Epithelial cell of proximal tubule (primary cell): ENCODE measurements at places on chromosomes 5 and 9. TPM values are rescaled to one million over a fixed set of nuclear protein-coding genes. Genes with fewer than 3 reads are reported as not detected.
A peak's percentile ranks its signal among the peaks of the same experiment; 100 is the strongest.

DNA sequence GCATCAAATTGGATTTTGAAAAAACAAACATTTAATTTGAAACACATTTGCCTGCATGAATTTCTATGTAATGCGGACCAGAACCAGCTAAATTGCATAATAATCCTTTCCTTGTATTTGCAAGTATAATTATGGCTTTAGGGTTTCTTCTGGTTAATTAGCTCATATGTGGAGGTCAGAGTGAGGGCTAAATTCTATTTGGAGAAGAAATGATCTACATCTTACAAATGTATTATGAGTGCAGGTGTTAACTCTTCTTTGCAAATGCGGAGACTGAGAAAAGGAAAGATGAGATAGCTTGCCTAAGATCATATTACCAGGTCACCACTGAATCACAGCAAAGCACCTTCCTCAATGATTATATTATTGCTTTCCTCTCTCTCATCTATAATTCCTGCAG lies 194.7 kb downstream of the CDH9 start:
- DNase-seq = no peak

The FOXI1 gene
- not detected in 2 replicates for total RNA-seq

The TRIM36 gene
- 3.9 and 4.8 TPM in 2 replicates for total RNA-seq

The TAF11L5 gene
- not detected in 2 replicates for total RNA-seq

GRCh38 chr9:134922932-134923240 lies 5.2 kb upstream of the FCN1 start:
- no peak for DNase-seq

GRCh38 chr9:103804077-103804735 lies 289.9 kb upstream of the SMC2 start:
- DNase-seq = peak; percentile 65

- no peak for DNase-seq
Measured at GRCh38 chr5:61598126-61598525, 266.1 kb downstream of the ZSWIM6 start.

DNA sequence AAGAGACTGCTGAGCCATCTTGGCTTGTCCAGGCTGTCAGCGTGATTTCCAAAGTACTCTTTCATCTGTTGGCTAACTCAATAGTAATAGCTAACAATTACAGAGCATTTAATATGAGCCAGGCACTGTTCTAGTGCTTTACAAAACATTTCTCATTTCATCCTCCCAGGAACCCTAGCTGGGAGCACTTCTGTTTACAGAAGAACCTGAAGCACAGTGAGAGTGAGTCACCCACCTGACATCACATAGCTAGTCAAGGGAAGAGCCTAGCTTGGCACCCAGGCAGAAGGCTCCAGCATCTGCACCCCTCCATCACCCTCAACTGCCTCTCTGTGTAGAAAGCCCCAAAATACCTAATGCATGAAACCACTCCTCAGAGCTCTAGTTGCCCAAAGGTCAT lies 57.5 kb upstream of the IQGAP2 start:
- DNase-seq = no peak

GRCh38 chr5:163309914-163310313 lies 127.5 kb upstream of the CCNG1 start:
- no peak for DNase-seq

GRCh38 chr9:19799784-19800183 lies 10.9 kb upstream of the SLC24A2 start:
- peak; percentile 2 for DNase-seq

The SLC12A7 gene
- total RNA-seq = 15.2 and 32.8 TPM in 2 replicates
